H1 (cell line): ENCODE measurements at places on chromosomes 7 and 10. TPM values are rescaled to one million over a fixed set of nuclear protein-coding genes. Genes with fewer than 3 reads are reported as not detected.

Gene APBB1IP
- not detected in 2 replicates for total RNA-seq

Gene GDF2
- not detected in 2 replicates for total RNA-seq

Gene FOXP2
- total RNA-seq = 0.10 and 0.43 TPM in 2 replicates

Gene SP8
- 10.6 and 12.0 TPM in 2 replicates for total RNA-seq

Gene CLIP2
- 39.8 and 41.5 TPM in 2 replicates for total RNA-seq

Gene GIMAP4
- total RNA-seq = 0.22 TPM in 1 of 2 replicates, not detected in the other

DNA sequence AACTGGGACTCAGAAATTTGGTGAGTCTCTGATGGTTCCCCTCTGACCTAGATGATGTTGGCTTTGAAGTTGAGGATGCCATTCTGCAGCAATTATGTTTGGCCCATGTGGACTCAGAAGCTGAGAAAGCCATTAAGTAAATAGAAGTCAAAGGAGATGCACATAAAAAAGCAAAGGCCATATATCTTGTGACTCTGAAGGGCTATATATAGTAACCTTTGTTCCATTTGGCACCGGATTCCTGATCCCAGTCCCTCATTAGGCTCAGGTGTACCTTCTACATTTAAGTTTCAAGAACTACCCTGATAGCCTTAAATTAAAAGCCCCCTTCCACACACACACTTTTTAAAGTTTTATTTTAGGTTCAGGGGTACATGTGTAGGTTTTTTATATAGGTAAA lies 50.0 kb upstream of the PDK4 start:
- H3K27me3 ChIP-seq = no peaks in the 10 kb centered on the region
- no peak overlapping the region for H3K27ac ChIP-seq
- H3K36me3 ChIP-seq = no peaks in the 10 kb centered on the region
- no peaks in the 10 kb centered on the region for H3K4me1 ChIP-seq

- H3K27me3 ChIP-seq = peaks cover 98% of the 10 kb centered on the region
- no peak overlapping the region for H3K27ac ChIP-seq
- peaks cover 74% of the 10 kb centered on the region for H3K4me1 ChIP-seq
- DNase-seq = no peak
Observed at GRCh38 chr10:69571618-69572158, 1.5 kb downstream of the NEUROG3 start.

DNA sequence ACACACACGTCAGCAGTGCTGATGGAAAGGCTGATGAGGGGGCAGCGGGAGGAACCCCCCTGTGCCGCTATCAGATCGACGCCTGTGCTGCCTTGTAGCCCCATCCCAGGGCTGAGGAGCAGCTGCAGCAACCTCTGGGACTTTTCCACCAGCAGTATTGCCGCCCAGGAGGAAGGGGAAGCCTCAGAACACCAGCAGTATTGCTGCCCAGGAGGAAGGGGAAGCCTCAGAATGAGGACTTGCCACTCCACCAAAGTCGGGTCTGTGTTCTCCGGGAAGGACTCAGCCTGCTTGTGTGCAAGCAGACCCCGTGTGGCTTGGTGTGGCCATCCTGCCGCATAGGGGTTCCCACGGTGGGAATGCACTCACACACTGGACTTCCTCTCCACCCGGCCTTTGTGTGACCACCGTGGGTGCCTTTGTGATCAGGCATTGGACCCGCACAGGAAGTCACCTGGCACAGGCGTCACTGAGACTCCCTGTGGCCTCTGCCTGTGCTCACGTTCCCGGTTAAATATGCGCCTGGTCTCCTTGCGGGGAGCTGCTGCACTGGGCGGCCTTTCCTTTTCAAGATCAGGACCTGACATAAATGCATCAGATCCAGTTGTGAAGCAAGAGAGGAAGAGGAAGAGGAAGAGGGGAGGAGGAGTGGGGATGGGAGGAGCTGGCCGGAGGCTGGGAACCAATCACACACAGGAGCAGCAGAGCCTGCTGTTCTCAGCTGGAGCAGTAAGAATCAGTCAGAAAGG lies 248.5 kb downstream of the DNAJB6 start:
- no peaks in the 10 kb centered on the region for H3K36me3 ChIP-seq
- peaks cover 34% of the 10 kb centered on the region for H3K27me3 ChIP-seq
- H3K4me1 ChIP-seq = no peaks in the 10 kb centered on the region
- no peak overlapping the region for H3K4me3 ChIP-seq
- no peak for DNase-seq
- no peak overlapping the region for H3K27ac ChIP-seq

GRCh38 chr10:132685921-132686680 lies 99.8 kb downstream of the NKX6-2 start:
- H3K27ac ChIP-seq = no peak overlapping the region
- H3K36me3 ChIP-seq = no peaks in the 10 kb centered on the region
- DNase-seq = no peak
- H3K4me3 ChIP-seq = no peak overlapping the region
- no peaks in the 10 kb centered on the region; the same call in 1 of the 2 replicates for H3K4me1 ChIP-seq
- H3K27me3 ChIP-seq = no peaks in the 10 kb centered on the region

- no peaks in the 10 kb centered on the region for H3K27me3 ChIP-seq
- no peak overlapping the region for H3K27ac ChIP-seq
- H3K36me3 ChIP-seq = no peaks in the 10 kb centered on the region
- no peaks in the 10 kb centered on the region for H3K4me1 ChIP-seq
Observed at GRCh38 chr7:132519936-132520335, 56.3 kb downstream of the PLXNA4 start.

GRCh38 chr10:44780426-44780825 lies 130.7 kb upstream of the TMEM72 start:
- H3K36me3 ChIP-seq = no peaks in the 10 kb centered on the region
- H3K4me3 ChIP-seq = no peak overlapping the region
- H3K27ac ChIP-seq = no peak overlapping the region
- H3K4me1 ChIP-seq = no peaks in the 10 kb centered on the region

DNA sequence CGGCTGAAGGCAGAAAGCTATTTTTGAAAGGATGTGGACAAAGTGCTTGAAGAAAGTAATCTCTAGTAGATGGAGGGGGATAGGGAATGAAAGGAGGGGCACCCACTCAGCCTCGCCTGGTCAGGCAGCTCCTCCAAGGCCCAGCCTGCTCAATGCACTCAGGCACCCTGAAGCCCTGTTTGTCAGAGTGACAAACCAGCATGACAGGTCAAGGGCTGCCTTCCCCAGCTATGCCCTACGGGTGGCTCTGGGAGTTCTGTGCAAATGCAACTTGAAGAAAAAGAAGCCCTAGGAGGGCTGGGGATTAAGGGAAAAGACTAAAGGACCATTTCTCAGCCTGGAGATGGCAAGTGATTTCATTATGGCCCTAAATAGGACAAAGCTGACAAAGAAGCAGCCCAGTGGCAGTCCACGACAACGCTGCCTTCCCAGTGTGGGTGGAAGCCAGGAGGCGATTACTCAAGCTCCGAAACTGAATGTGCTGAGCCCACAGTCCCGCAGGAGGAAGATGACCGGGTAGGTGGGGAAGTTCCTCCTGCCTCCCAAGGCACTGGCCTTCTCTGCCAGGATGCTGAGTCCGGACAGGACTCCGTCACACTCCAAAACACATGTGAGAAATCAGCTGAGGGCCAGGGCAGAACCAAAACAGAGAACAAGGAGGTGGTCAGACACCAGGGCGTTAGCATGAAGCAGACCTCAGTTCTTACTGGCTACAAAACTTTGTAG lies 16.3 kb downstream of the LIPA start:
- no peak overlapping the region for H3K27ac ChIP-seq
- H3K4me1 ChIP-seq = peaks cover 6% of the 10 kb centered on the region
- no peak overlapping the region for H3K4me3 ChIP-seq
- no peak for DNase-seq
- no peaks in the 10 kb centered on the region for H3K36me3 ChIP-seq

DNA sequence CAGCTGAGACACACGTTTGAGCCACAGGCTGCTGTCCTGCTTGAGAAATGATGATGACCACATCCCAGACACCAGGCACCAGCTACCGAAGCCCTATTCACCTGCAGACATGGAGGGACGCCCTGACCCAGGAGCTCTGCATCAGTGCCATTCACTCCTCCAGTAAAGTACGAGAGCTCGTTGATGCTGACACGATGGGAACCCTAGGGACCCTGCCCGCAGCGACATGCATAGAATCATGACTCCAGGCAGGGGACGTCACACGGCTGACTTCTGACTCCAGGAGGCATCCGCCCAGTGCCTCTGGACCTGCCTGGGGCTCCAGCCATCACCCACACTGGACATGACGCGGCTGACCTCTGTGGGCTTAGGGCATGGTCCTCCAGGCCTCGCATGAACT lies 129.9 kb downstream of the ADARB2 start:
- H3K4me3 ChIP-seq = no peak overlapping the region
- peaks cover 6% of the 10 kb centered on the region for H3K27me3 ChIP-seq
- peaks cover 14% of the 10 kb centered on the region for H3K4me1 ChIP-seq
- no peaks in the 10 kb centered on the region for H3K36me3 ChIP-seq
- DNase-seq = no peak
- no peak overlapping the region for H3K27ac ChIP-seq

DNA sequence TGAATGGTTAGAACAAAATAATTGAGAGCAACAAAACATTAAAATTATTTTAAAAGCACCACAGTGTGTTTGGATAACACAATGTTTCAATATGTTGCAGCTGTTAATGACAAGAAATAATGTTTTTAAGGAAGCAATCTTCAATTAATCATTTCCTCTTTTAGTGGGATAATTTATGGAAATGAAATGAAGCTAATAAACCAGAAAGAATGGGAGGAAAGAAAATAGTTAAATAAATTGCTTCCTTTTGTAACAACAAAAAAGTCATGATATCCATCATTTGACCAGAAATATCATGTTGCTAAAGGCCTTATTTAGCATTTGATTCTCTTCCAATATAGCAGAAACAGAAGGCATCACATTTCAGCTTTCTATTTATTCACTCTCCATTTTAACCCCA lies 224.5 kb downstream of the SEMA3A start:
- H3K4me3 ChIP-seq = no peak overlapping the region
- no peak for DNase-seq
- H3K4me1 ChIP-seq = no peaks in the 10 kb centered on the region
- no peaks in the 10 kb centered on the region for H3K27me3 ChIP-seq
- no peak overlapping the region for H3K27ac ChIP-seq
- H3K36me3 ChIP-seq = no peaks in the 10 kb centered on the region

DNA sequence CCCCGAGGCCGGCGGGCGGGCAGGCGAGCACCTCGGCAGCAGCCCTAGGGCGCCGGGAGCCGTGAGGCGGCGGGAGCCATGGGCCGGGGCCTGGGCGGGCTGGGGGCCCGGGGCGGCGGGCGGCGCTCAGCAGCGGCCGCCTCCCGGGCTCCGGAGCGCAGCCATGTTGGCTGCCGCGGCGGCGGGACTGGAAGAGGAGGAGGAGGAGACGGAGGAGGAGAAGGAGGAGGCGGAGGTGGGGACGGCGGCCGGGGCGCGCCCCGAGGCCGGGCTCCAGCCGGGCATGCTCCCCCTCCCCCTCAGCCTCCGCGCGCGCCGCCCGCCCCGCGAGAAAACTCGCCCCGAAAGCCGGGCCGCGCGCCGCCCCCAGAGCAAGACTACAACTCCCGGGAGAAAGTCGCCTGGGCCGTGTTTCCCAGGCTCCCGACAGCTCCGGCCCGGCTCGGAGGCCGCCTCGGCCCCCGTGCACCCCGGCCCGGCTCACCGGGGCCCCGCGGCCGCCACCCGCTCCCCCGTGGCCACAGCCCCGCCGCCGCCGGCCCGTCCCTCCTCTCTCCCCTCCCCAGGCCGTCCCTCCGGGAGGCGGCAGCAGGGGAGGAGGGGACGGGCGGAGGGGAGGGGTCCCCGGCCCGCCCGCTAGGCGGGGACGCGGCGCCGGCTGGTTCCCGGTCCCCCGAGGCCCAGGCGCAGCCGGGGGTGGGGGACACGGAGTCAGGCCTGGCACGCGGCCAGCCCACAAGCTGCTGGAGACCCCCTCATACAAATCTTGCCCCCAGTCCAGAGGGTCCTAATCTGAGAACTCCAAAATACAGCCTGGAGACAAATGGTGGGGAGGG lies at the start of gene DLG5:
TSS of gene DLG5 (minus strand) at position 190 of the 836 bp plus-strand sequence. CDS start 235 bp downstream, outside the sequence.
- H3K36me3 ChIP-seq = no peaks in the 10 kb centered on the region
- peak within 1 kb of the TSS; percentile 79; the same call in 1 of the 2 replicates for H3K27ac ChIP-seq
- H3K4me1 ChIP-seq = peaks cover 19% of the 10 kb centered on the region
- peak within 1 kb of the TSS; percentile 79 for H3K4me3 ChIP-seq

DNA sequence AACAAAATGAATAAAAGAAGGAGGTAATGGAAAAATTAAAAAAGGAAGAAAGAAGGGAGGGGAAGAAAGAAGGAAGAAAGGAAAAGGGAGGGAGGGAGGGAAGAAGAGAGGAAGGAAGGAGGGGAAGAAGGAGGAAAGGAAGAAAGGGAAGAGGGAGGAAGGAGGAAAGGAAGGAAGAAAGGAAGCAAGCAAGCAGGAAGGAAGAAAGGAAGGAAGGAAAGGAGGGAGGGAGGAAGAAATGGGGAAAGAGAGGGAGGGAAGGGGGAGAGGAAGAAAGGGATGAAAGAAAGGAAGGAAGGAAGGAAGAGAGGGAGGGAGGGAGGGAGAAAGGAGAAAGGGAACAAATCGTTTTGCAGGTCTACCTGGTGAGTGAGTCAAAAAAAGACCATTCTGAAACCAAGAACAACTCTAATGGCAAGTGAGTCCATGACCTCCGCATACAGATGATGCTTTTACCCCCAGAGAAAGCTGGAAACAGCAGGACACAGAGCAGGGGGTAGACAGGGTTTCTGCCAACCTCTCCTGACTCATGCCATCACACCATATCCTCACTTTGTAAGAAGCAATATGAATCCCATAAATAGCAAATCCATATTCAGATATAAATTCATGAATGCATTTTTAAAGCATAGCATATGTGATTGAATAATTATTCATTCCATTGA lies 1112.9 kb upstream of the AUTS2 start:
- H3K27me3 ChIP-seq = no peaks in the 10 kb centered on the region
- H3K36me3 ChIP-seq = no peaks in the 10 kb centered on the region
- H3K4me1 ChIP-seq = peaks cover 2% of the 10 kb centered on the region; the same call in 1 of the 2 replicates
- DNase-seq = no peak
- H3K4me3 ChIP-seq = no peak overlapping the region

GRCh38 chr10:49418328-49418727 lies 22.4 kb upstream of the DRGX start:
- no peak overlapping the region for H3K4me3 ChIP-seq
- no peaks in the 10 kb centered on the region for H3K27me3 ChIP-seq
- H3K27ac ChIP-seq = no peak overlapping the region
- no peak for DNase-seq
- no peaks in the 10 kb centered on the region for H3K36me3 ChIP-seq

GRCh38 chr10:97818572-97818971 lies 31.1 kb upstream of the GOLGA7B start:
- H3K27ac ChIP-seq = no peak overlapping the region
- DNase-seq = no peak
- H3K36me3 ChIP-seq = no peaks in the 10 kb centered on the region
- H3K4me1 ChIP-seq = peaks cover 3% of the 10 kb centered on the region; the same call in 1 of the 2 replicates

DNA sequence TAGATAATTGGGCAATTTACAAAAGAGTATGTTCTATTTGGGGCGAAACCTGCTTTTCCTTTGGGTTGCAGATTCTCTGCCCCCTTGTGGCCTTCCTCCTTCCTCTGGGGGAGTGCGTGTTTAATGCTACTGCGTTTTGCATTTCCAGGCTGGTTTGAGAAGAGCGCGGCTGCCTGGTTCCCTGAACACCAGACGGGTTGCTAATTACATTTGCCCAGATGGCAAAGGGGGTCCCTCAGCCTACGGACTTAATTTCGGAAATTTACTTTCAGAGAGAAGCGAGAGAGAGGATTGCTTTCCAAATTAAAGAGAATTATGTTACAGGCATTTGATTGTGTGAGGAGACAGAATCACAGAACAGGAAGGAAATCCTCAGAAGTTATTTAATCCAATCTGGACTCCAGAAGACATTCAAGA lies 91.9 kb upstream of the JAZF1 start:
- H3K27ac ChIP-seq = no peak overlapping the region
- H3K27me3 ChIP-seq = no peaks in the 10 kb centered on the region
- no peak overlapping the region for H3K4me3 ChIP-seq
- peak; percentile 44 for DNase-seq
- H3K36me3 ChIP-seq = no peaks in the 10 kb centered on the region
- peaks cover 3% of the 10 kb centered on the region for H3K4me1 ChIP-seq

GRCh38 chr7:19709249-19709578 lies 377 bp upstream of the POLR1F start:
- H3K27me3 ChIP-seq = no peaks in the 10 kb centered on the region
- H3K4me3 ChIP-seq = no peak overlapping the region
- no peak for DNase-seq
